Occipital lobe (tissue), 3 donors: ENCODE measurements at places on chromosomes 5 and 9. TPM values are rescaled to one million over a fixed set of nuclear protein-coding genes. Genes with fewer than 3 reads are reported as not detected.

The DNAH5 gene
- total RNA-seq = 5.5 TPM

The NEURL1B gene
- 19.2 TPM for total RNA-seq

The PCDHGA7 gene
- total RNA-seq = 8.4 TPM

The RASGEF1C gene
- 12.8 TPM for total RNA-seq

The SPAG8 gene
- total RNA-seq = 4.7 TPM
